ENCODE measurements at places on chromosomes 5 and 9.

DNA sequence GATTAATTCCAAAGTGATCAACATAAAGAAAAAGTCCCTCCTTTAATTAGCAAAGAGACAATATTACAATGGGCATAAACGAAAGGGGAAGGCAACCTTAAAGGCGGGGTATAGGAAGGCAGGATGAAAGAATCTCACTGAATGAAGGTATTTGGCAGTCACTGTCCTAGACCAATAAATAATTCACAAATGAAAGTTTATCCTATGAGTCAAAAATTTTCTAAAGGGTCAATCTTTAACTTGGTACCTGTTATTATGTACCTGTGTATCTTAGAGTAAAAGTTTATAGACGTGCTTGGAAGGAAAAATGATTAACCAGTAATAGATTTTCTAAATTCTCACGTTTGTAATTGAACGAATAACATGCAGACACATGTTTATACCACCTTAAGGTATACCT lies 945.8 kb upstream of the DMAC1 start:
- no peaks in the 10 kb centered on the region for H3K27me3 ChIP-seq
- DNase-seq = no peak
- no peaks in the 10 kb centered on the region for H3K4me1 ChIP-seq
- H3K27ac ChIP-seq = no peak overlapping the region

GRCh38 chr9:79868567-79869189 lies 296.9 kb downstream of the TLE4 start:
- no peak overlapping the region for H3K4me3 ChIP-seq
- no peaks in the 10 kb centered on the region for H3K36me3 ChIP-seq
- peak overlapping the region; percentile 54 for H3K27ac ChIP-seq
- DNase-seq = peak; percentile 70
- H3K27me3 ChIP-seq = no peaks in the 10 kb centered on the region

DNA sequence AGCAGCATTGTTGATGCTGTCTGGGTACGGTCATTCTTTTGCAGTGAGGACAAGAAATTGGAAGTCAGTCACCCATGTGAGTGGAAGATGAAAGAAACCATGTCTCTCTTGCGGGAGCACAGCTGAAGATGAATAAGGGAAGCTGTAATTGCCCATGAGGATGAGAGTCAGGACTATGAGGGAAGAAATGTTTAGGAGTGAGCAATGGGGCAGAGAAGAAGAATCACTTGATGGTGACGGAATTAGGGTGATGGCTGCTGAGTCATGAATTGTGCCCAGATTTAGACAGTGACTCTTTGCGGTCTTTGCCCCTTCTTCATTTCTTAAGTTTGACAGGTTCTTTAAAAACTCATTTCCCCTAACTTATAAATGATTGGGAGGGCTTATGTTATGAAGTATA lies 183.3 kb downstream of the MAST4 start:
- no peaks in the 10 kb centered on the region for H3K4me1 ChIP-seq
- H3K4me3 ChIP-seq = no peak overlapping the region
- H3K36me3 ChIP-seq = no peaks in the 10 kb centered on the region
- no peak overlapping the region for H3K27ac ChIP-seq
- no peak for DNase-seq
- H3K27me3 ChIP-seq = no peaks in the 10 kb centered on the region

DNA sequence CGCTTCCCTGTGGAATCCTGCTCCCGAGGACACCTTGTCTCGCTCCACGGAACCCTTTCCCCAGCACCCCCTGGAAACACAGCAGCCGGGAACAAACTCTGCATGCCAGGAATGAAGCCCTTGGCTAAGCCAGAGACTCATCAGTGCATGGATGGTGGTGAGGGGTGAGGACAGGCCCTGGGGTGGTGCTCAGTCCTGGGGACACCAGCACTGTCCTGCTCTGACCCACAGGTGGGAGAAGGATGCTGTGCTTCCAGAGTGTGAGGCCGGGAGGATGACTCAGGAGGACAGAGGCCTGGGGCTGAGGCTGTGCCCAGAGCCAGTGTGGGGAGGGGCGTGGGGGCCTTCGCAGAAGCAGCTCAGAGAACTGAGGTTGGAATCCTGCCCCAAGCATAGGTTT lies 11.2 kb upstream of the EGR1 start:
- H3K4me3 ChIP-seq = no peak overlapping the region
- no peak for DNase-seq
- no peaks in the 10 kb centered on the region for H3K36me3 ChIP-seq
- H3K27ac ChIP-seq = no peak overlapping the region
- no peaks in the 10 kb centered on the region for H3K27me3 ChIP-seq

GRCh38 chr5:55331321-55331720 lies 23.5 kb downstream of the MTREX start:
- no peaks in the 10 kb centered on the region for H3K27me3 ChIP-seq
- H3K4me1 ChIP-seq = no peaks in the 10 kb centered on the region
- DNase-seq = no peak
- 0 out of 2 replicates have a peak, but pooled peaks cover 6% of the 10 kb centered on the region for H3K36me3 ChIP-seq

DNA sequence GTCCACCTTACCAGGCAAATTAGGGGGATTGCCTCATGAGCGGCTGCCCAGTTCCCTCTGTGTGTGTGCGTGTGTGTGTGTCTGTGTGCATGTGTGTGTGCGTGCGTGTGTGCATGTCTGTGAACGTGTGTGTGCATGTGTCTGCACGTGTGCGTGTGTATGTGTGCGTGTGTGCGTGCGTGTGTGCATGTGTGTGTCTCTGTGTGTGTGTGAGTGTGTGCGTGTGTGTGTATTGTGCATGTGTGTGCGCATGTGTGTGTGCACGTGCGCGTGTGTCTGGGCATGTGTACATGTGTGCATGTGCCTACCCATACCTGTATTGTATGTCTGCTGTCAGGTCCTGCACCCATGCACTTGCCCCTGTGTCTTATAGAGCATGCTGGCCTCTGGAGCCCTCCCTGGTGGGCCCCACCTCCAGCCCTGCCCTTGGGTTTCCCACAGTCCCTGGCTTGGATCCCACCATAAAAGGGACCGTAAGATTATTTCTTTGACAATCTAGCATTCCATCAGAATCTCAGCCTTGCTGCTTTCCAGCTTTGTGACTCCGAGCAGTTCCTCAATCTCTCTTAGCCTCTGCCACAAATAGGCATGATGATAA lies 9.3 kb downstream of the PSD2 start:
- peaks cover 73% of the 10 kb centered on the region for H3K27me3 ChIP-seq
- H3K4me3 ChIP-seq = no peak overlapping the region
- no peak for DNase-seq
- H3K36me3 ChIP-seq = no peaks in the 10 kb centered on the region
- H3K4me1 ChIP-seq = no peaks in the 10 kb centered on the region
- no peak overlapping the region for H3K27ac ChIP-seq
